Fibroblast of upper back skin (primary cell): ENCODE measurements at places on chromosomes 12 and 14.
A peak's percentile ranks its signal among the peaks of the same experiment; 100 is the strongest.

DNA sequence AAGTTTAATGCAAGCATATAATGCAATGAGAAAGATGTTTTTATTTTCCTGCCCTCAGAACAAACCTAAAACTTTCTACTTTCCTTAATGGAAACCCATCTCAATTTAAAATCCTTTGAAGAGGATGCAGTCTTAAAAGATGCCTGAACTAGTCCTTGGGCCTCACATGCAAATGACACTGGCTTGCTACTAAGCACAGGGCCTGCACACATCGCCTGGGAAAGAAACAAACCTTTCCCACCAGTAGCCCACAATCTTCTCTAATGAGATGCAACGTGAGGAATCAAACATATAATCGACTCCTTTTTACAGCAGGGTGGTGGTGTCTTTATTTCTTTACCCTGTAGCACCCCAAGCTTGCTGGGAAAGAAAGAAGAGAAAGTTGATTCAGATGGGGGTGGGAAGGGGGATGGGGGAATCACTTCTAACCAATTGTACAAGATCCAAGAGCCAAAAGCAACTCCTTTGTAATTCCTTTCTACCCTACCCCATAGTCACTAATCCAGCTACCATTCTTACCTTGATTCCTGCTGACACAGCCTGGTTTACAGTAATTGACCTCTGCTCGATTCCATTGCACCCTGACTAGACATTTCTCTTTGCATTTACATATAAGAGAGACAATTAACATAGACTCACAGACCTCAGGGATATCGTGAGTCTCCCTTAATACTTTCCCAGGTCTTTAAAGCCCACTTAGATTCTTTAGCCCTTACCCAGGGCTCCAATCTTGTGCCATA lies 69.5 kb upstream of the FERMT2 start:
- no peak for DNase-seq

DNA sequence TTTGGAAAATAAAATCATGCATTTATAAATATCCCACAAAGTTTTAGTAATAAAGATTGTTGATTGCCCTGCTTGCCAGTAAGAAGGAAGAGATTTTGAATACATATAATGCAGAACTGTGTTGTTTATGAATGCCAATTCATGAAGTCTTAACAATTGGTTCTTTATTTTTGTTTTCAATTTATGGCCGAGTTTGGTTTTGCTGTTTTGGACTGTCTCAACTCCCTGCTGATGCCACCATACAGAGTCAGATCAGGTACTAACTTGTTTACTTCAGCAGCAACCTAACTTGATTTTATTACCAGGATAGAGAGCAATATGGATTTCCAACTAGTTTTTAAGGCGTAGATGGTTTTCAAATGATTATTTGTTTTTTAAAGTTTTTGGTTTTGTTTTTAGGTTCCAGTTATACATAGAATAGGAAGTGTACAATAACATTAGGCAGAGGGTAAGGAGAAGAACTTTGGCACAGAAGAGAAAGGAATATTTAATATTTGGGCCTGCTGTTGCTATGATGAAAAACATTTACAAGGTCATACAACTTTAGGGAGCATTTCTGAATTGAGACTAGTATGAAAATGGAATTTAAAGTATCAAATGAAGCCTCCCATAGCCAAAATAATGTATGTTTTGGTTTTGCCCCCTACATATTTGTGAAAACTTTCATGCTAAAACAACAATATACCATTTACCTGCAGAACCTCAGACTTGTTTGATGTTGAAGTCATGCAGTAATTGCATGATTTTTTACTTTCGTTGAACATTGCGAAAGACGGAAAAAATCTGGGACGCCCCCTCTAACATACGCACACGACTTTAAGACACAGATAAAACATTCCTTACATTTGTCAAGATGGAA lies 904 bp upstream of the FAM177A1 start:
- peak; percentile 21 for DNase-seq

GRCh38 chr14:28766469-28766955 lies at the start of gene FOXG1:
TSS of gene FOXG1 (plus strand) at chr14:28766787. CDS start at chr14:28767280, 493 bp downstream.
- peak; percentile 20 for DNase-seq

- no peak for DNase-seq
Observed at GRCh38 chr12:11836282-11837151, 187.0 kb downstream of the ETV6 start.

- no peak for DNase-seq
Observed at GRCh38 chr12:1766110-1766509, 54.3 kb upstream of the LRTM2 start.

GRCh38 chr12:82818271-82819035 lies 131.7 kb downstream of the TMTC2 start:
- no peak for DNase-seq
